ENCODE measurements at places on chromosomes 12 and 14.

- no peak overlapping the region for H3K4me3 ChIP-seq
- H3K4me1 ChIP-seq = no peaks in the 10 kb centered on the region
- H3K27ac ChIP-seq = no peak overlapping the region
- H3K27me3 ChIP-seq = no peaks in the 10 kb centered on the region
- H3K36me3 ChIP-seq = no peaks in the 10 kb centered on the region
Measured at GRCh38 chr14:31251028-31251958, 43.7 kb upstream of the HECTD1 start.

- H3K27me3 ChIP-seq = no peaks in the 10 kb centered on the region
- peaks cover 7% of the 10 kb centered on the region for H3K4me1 ChIP-seq
- DNase-seq = no peak
- no peaks in the 10 kb centered on the region for H3K36me3 ChIP-seq
- no peak overlapping the region for H3K4me3 ChIP-seq
Measured at GRCh38 chr12:11746940-11747716, 97.7 kb downstream of the ETV6 start.

DNA sequence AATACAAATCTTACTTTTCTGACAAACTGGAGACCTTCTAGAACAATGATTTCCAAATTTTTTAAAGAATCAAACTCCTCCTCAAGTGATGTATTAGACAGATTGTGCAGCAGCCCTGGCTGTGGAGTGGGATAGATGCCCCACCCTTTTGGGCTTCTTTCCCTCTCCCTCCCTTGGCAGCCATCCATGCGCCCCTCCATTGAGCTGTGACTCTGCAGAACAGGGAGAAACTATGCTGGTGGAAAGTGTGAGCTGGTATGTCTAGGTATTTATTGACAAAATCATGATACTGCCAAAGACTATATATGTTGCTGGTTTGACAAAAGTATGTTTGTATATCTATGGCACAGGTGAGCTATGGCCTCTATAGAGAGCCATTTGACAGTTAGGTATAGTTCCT is 138.5 kb downstream of the KTN1 start:
- no peak for DNase-seq
- H3K27ac ChIP-seq = no peak overlapping the region
- H3K36me3 ChIP-seq = no peaks in the 10 kb centered on the region
- H3K4me1 ChIP-seq = peaks cover 12% of the 10 kb centered on the region

- no peak overlapping the region for H3K4me3 ChIP-seq
- DNase-seq = no peak
- peaks cover 12% of the 10 kb centered on the region for H3K36me3 ChIP-seq
- H3K27me3 ChIP-seq = no peaks in the 10 kb centered on the region
- no peaks in the 10 kb centered on the region for H3K4me1 ChIP-seq
Measured at GRCh38 chr14:43001731-43002130, 1395.1 kb downstream of the LRFN5 start.

DNA sequence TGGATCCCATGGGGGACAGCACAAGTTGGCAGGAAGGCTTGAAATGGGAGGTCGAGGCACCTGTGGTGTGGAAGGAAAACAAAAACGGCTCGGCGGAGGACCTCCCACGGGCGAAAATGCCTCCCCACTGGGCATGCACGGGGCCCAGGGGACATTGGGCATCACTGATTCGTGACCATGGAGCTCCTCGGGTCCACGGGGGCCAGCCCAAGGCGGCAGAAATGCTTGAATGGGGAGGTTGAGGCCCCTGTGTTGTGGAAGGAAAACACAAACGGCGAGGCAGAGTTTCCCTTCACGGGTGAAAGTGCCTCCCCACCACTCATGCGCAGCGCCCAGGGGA is 376.0 kb downstream of the ALG10 start:
- H3K36me3 ChIP-seq = no peaks in the 10 kb centered on the region
- no peaks in the 10 kb centered on the region for H3K27me3 ChIP-seq
- no peak overlapping the region for H3K4me3 ChIP-seq
- H3K27ac ChIP-seq = no peak overlapping the region

DNA sequence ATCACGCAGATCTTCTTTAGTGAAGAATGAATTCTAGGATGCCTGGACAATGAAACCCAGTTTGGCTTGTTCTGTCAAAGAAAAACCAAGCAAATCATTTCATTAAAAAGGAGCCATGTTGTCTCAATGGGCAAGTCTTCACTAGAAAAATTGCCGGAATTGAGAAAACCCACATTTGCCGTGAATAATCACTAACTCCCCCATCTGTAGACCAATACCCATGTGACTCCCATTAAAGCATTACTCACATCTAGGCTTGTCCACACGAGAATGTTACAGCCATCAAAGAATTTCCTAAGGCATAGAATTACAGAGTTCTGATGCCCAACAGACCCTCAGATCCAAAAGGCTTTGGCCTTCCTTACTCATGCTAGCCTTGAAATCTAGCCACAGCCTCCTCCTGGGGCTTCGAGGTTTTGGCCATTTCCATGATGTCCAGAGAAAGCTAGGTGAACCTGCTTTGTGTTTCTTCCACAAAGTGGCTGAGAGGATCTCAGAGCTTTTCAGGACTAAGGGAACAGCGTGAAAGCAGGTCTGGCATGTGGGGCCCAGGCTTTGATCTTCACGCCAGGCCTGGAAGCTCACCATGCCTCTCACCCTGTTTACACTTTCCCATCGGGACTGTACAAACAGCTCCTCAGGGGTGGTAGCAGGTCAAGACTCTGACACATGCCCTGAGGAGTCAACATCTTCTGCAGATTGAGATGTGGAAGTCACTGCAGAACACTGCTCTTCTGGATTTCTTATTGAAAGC is 12.1 kb downstream of the SLC7A8 start:
- no peak for DNase-seq
- H3K4me1 ChIP-seq = peaks cover 19% of the 10 kb centered on the region
- H3K4me3 ChIP-seq = no peak overlapping the region
- peaks cover 3% of the 10 kb centered on the region for H3K27me3 ChIP-seq
- H3K36me3 ChIP-seq = no peaks in the 10 kb centered on the region

- no peak overlapping the region for H3K4me3 ChIP-seq
- peaks cover 6% of the 10 kb centered on the region for H3K36me3 ChIP-seq
- H3K27ac ChIP-seq = no peak overlapping the region
- no peaks in the 10 kb centered on the region for H3K4me1 ChIP-seq
- peaks cover 1% of the 10 kb centered on the region for H3K27me3 ChIP-seq
Measured at GRCh38 chr12:4224206-4224889, 49.2 kb upstream of the CCND2 start.

- H3K4me1 ChIP-seq = peaks cover 4% of the 10 kb centered on the region
- H3K27me3 ChIP-seq = no peaks in the 10 kb centered on the region
- H3K4me3 ChIP-seq = no peak overlapping the region
- DNase-seq = no peak
- H3K27ac ChIP-seq = no peak overlapping the region
Measured at GRCh38 chr12:45327823-45328383, 112.0 kb downstream of the ANO6 start.

GRCh38 chr12:25296381-25296780 is 45.7 kb upstream of the KRAS start:
- no peaks in the 10 kb centered on the region for H3K27me3 ChIP-seq
- H3K27ac ChIP-seq = no peak overlapping the region

- no peaks in the 10 kb centered on the region for H3K4me1 ChIP-seq
- H3K36me3 ChIP-seq = no peaks in the 10 kb centered on the region
- H3K27me3 ChIP-seq = no peaks in the 10 kb centered on the region
- no peak for DNase-seq
- no peak overlapping the region for H3K27ac ChIP-seq
- H3K4me3 ChIP-seq = no peak overlapping the region
Measured at GRCh38 chr14:43778570-43778936, 728.5 kb downstream of the FSCB start.

DNA sequence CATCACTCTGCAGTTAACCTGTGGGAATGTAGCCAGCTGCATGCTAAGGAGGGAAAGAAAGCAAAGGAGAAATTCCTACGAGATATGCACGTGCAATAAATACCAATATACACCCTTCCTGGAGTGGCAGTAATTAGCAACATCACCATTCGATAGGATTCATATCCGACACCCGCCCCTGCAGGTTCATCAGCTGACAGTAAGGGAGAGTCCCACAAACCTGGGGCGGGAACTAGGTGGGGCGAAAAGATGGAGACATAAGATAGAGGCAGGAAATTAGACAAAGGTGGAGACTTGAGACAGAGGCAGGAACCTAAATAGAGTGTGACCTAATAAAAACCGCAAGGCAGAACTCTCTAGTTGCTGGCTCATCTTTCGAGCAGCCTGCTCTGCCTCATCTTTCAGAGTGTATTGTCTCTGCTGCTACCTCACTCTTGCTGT is 51.6 kb downstream of the PLEKHG3 start:
- H3K27me3 ChIP-seq = peaks cover 16% of the 10 kb centered on the region
- H3K36me3 ChIP-seq = no peaks in the 10 kb centered on the region
- no peak overlapping the region for H3K27ac ChIP-seq
- no peak for DNase-seq
- no peak overlapping the region for H3K4me3 ChIP-seq

- H3K4me1 ChIP-seq = no peaks in the 10 kb centered on the region
- H3K27ac ChIP-seq = no peak overlapping the region
- H3K4me3 ChIP-seq = no peak overlapping the region
- no peak for DNase-seq
Measured at GRCh38 chr14:50359631-50360030, 37.0 kb downstream of the CDKL1 start.

GRCh38 chr12:123614531-123614930 is 12.6 kb downstream of the DDX55 start:
- no peaks in the 10 kb centered on the region for H3K36me3 ChIP-seq
- no peak overlapping the region for H3K4me3 ChIP-seq
- DNase-seq = no peak
- H3K27me3 ChIP-seq = no peaks in the 10 kb centered on the region
- H3K4me1 ChIP-seq = no peaks in the 10 kb centered on the region

DNA sequence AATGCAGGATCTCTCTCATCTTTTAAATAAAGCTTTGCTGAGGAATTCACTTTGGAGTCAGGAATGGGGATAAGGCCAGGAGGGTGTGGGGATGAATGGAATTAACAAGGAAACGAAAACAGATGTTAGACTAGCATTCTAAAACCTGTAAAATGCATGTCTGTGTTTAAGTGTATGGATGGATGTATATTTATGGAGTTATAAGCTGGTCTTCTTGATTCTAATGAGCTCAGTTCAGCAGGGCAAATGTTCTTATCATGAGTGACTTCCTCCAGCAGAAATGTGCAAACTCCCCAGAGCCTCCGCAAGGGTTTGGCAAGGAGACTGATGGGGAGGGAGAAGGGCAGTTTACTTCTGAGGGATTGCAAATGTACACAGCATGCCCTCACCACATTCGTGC is 149.1 kb downstream of the NTF3 start:
- peaks cover 7% of the 10 kb centered on the region for H3K27me3 ChIP-seq
- H3K4me1 ChIP-seq = no peaks in the 10 kb centered on the region
- no peaks in the 10 kb centered on the region for H3K36me3 ChIP-seq
- no peak for DNase-seq

- peak; percentile 48 for DNase-seq
- H3K4me3 ChIP-seq = no peak overlapping the region
- H3K36me3 ChIP-seq = no peaks in the 10 kb centered on the region
- H3K27ac ChIP-seq = no peak overlapping the region
- no peaks in the 10 kb centered on the region for H3K27me3 ChIP-seq
Measured at GRCh38 chr12:94898388-94898787, 105.1 kb downstream of the NDUFA12 start.

DNA sequence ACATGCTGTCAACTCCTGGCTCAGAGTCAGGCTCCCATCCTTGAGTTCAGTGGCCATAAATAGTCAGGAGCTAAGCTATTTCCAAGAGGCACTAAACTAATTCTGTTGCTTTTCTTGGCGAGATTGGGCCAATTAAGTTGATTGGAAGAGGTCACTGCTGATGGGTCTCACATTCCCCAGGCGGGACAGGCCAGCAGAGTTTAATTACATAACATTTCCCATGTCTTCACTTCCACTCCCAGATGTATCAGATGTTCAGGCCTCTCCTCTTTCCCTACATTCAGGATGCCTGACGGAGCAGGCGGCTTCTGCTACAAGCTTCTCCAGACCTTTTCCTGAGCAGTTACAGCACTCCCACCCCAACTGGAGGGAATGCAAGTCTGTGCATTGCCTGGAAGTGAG is 5.3 kb downstream of the NTF3 start:
- H3K27ac ChIP-seq = no peak overlapping the region
- peaks cover 8% of the 10 kb centered on the region for H3K27me3 ChIP-seq
- H3K4me1 ChIP-seq = peaks cover 14% of the 10 kb centered on the region
- peaks cover 10% of the 10 kb centered on the region for H3K36me3 ChIP-seq
- no peak overlapping the region for H3K4me3 ChIP-seq
- DNase-seq = no peak

GRCh38 chr14:41597647-41598046 is 9.0 kb upstream of the LRFN5 start:
- no peaks in the 10 kb centered on the region for H3K27me3 ChIP-seq
- H3K36me3 ChIP-seq = no peaks in the 10 kb centered on the region
- no peak overlapping the region for H3K27ac ChIP-seq

DNA sequence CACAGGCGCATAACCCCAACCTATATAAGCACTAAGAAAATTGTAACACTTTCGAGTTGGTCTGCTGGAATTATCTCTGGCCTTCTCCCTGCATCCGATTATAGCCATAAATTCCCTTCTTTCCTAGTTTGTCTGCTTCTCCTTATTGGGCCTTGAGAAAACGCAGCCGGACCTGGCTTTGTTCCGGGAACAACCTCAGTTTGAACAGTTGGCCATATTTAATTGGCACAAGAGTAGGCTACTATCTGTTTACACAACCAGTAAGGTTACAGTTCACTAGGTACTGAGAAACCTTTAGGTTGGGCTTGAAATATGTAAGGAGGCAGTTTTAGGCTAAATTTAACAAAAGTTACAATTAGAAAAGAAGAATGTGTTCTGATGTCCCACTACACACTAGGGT is 176.1 kb downstream of the IPO8 start:
- no peak overlapping the region for H3K27ac ChIP-seq
- H3K4me3 ChIP-seq = no peak overlapping the region
- no peaks in the 10 kb centered on the region for H3K4me1 ChIP-seq
- no peaks in the 10 kb centered on the region for H3K36me3 ChIP-seq

- H3K27ac ChIP-seq = no peak overlapping the region
- DNase-seq = no peak
- no peaks in the 10 kb centered on the region for H3K4me1 ChIP-seq
- H3K27me3 ChIP-seq = no peaks in the 10 kb centered on the region
Measured at GRCh38 chr12:80404629-80405028, 39.4 kb upstream of the PTPRQ start.

- no peak overlapping the region for H3K27ac ChIP-seq
- peaks cover 3% of the 10 kb centered on the region for H3K27me3 ChIP-seq
- H3K4me3 ChIP-seq = no peak overlapping the region
Measured at GRCh38 chr14:20556500-20557211, 4.2 kb downstream of the RNASE9 start.
